ENCODE measurements at places on chromosomes 2 and 18.

DNA sequence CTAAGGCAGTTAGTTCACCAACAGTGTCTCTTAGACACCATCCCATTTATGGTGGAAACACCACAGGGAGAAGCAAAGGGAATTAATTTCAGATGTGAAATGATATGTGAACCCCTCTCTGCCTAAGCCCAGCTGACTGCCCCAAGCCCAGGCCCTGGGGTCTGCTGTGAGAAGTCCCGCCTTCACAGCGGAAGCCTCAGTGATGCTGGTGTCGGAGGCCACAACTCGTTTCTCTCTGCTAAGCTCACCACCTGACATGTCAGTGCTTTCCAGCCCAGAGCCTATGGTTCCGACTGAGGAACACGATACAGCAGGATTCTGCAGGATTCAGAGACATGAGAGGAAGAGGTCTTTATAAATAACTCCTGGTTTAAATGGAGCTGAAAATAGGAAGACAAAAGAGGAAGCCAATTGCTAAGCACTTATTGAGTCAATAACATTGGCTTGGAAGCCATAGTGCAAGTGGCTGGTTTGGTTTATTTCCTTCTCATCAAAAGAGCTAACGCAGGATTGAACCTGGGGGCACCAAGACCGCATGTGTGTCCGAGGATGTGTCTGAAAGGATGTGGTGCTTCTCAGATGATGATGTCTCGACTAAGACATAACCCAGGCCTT is 21.9 kb upstream of the LOXHD1 start:
- H3K36me3 ChIP-seq = no peaks in the 10 kb centered on the region
- H3K4me1 ChIP-seq = no peaks in the 10 kb centered on the region
- DNase-seq = no peak
- H3K4me3 ChIP-seq = no peak overlapping the region
- no peaks in the 10 kb centered on the region for H3K27me3 ChIP-seq

DNA sequence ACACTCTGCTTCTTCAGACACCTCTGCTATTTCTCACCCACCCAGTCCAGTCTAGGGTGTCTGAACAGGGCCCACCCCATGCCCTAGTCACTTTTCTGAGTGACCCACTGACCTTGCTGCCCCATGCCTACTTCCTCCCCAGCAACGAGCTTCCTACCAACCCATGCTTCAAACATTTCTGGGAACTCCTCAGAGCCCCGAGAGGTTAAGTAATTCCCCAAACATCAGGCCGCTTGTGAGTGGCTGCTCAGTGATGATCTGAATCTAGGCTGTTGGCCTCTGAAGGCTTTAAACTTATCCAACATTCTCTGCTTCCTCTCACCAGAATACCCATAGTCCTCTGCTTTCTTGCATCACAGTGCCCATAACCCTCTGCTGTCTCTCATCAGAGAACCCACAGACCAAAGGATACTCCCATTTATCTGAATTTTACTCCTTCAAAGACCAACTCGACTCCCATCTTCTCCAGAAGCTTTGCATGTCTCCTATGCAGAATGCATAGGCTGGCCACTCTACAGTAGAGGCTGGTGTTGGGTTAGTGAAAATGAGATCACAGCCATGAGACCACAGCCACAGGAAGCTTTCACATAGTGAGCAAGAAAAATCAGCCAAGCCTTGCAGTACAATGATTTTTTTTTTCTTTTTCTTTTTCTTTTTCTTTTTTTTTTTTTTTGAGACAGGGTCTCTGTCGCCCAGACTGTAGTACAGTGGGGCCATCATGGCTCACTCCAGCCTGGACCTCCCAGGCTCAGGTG is 309.5 kb upstream of the LYPD1 start:
- H3K27me3 ChIP-seq = no peaks in the 10 kb centered on the region
- no peak for DNase-seq
- no peak overlapping the region for H3K4me3 ChIP-seq
- H3K4me1 ChIP-seq = peaks cover 4% of the 10 kb centered on the region
- no peaks in the 10 kb centered on the region for H3K36me3 ChIP-seq

GRCh38 chr2:103859238-103859637 is 994.7 kb upstream of the POU3F3 start:
- DNase-seq = no peak
- no peaks in the 10 kb centered on the region for H3K4me1 ChIP-seq
- H3K36me3 ChIP-seq = no peaks in the 10 kb centered on the region

- no peaks in the 10 kb centered on the region for H3K27me3 ChIP-seq
- H3K4me1 ChIP-seq = no peaks in the 10 kb centered on the region
- H3K27ac ChIP-seq = no peak overlapping the region
Measured at GRCh38 chr18:65753520-65753919, 2.7 kb downstream of the CDH7 start.

DNA sequence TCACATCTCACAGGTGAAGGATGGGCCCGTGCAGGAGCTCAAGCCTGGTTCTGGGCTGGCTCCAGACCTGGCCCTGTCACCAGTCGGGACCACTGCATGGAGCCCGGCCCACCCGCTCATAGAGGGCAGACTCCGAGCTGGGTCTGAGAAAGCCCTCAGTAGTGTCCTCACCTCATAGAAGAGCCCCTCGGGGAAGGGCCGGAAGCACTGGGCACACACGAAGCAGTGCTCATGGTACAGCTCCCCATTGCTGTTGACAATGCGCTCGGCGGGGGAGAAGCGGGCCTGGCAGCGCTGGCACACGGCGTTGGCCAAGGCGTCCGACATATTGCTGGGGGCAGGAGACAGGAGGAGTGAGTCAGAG is 11.3 kb downstream of the GPR17 start:
- DNase-seq = no peak
- peaks cover 19% of the 10 kb centered on the region for H3K36me3 ChIP-seq
- no peak overlapping the region for H3K27ac ChIP-seq
- peaks cover 8% of the 10 kb centered on the region for H3K4me1 ChIP-seq
- H3K4me3 ChIP-seq = no peak overlapping the region
- no peaks in the 10 kb centered on the region for H3K27me3 ChIP-seq

DNA sequence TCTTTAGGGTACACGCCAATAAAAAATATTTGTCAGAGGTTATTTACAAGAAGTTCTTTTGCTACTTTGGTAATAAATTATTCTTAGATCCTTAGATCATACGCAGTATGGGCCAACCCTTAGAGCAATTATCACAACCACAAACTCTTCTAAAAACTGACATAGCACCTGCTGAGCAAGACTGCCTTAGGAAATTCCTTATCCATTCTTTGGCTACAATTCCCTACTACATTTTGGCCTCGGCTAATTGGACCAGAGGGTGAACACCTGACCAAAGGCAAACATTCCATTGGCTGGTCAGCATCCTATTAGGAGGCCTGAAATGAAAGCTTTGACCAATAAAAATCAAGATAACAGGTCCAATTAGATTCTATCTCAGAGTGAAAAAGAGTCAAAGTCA is 147.6 kb upstream of the CCDC68 start:
- H3K27ac ChIP-seq = no peak overlapping the region
- no peaks in the 10 kb centered on the region for H3K27me3 ChIP-seq
- 0 out of 2 replicates have a peak, but pooled peaks cover 2% of the 10 kb centered on the region for H3K4me1 ChIP-seq
- no peak overlapping the region for H3K4me3 ChIP-seq
- no peaks in the 10 kb centered on the region for H3K36me3 ChIP-seq

Measured in IMR-90 (cell line).